Activated naive CD8-positive, alpha-beta T cell treated with anti-CD3 and anti-CD28 coated beads for 36 hours (primary cell): ENCODE measurements at places on chromosomes 6 and 20.

GRCh38 chr6:140784573-140784972, 1348.2 kb upstream of the GJE1 start:
- no peak for DNase-seq

DNA sequence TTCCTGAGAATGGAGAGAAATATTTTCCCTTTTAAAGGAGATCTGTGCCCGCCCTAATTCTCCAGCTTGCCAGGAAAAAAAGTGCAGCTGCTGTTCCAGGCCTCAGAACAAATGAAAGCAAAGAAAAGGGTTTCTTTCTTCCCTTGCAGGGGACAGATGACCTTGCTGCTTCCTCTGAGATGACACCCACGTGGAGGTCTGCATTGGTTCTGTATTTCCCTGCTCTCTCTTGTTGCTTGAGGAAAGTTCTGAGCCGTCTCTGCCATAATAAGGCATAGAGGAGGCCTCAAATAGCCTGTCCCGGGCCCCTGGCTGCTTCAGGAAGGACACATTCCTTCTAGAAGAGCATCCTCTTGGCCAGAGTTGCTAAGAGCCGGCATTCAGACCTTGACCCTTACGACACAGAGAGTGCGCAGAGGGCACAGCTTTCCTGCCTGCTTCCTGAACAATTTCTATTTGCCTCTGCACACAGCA, 501.8 kb upstream of the SULF2 start:
- no peak for DNase-seq

- DNase-seq = no peak
Observed at GRCh38 chr6:6592826-6593475, 4.4 kb downstream of the LY86 start.

- no peak for DNase-seq
Observed at GRCh38 chr6:31407699-31408098, 4.3 kb downstream of the MICA start.

- DNase-seq = peak; percentile 66
Observed at GRCh38 chr6:41278699-41279405, 7.6 kb downstream of the TREM1 start.

- DNase-seq = no peak
Observed at GRCh38 chr6:122268394-122268793, 131.1 kb upstream of the HSF2 start.

DNA sequence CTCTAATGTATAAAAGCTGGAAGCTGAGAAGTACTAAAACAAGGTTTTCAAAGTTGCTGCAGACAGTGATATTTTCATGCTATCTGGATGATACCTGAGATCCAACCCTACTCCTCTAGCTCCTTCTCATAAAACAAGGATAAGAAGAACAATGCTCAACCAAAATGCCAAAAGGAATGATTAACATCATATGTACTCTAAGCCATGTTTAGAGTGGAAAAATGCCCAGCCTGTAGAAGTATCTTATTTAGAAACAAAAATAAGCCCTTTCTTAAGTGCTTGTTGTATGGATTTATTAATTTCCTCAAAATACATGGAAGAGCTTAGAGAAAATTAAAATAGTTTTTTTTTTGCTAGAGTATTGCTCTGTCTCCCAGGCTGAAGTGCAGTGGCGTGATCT, 23.7 kb downstream of the ECHDC1 start:
- DNase-seq = no peak

DNA sequence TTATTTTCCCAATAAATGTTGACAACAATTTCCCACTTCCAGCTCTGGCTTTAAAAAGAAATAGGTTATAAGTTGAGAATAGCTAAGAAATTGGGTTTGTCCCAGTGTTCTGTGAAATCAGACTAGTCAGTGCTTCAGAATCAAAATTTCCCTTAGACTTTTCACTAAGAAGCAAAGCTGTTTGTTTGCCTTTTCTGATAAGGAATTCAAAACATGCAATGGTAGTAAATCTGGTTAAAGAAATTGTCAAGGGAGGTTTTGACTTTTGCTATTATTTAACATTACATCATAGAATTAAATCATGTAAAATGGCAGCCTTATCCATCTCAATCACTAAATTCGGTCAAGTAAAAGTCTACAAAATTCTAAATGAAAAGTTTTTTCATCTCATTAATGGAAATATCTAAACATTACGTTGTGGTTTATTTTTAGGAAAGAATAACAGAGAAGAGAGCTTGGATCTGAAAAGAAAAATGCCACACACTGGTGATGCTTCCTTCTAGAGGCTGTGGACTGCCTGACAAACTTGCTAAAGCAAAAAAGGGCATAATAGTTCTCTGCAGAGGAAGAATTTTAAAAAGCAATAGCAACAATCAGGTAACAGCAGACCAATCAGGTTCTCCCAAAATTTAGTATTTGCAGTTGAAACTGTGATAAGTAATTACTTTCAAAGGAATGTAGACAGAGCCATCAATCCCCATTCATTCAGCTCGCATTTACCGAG, 36.4 kb downstream of the PLAGL1 start:
- DNase-seq = no peak

- no peak for DNase-seq
Observed at GRCh38 chr6:72950114-72950860, 275.0 kb downstream of the KHDC1L start.

DNA sequence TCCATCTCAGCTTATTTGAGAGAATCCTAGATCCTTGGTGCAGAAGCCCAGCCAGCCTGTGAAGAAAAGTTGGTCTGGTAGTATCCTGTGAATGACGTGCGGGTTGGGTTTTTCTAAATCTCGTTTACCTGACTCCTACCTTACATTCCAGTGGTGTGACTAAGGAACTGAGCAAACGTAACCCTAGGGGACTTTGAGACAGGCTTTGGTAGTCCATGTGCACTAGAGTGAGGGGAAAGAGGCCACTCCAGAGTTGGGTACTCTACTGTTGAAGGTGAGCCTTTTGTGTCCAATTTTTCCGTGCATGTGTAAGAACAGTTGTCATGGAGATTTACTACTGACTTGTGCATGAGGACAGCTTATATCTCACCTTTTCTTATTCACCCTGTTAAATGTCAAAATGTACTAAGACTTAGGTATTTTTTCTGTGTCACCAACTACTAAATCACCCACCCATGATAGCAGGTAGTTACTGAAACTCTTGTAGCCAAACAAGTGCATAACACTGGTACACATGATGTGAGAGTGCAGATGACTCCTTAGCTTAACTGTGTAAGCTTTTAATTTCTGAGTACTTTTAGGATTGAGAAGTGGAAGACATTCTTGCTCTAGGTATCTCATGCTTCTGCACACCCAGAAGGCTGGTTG, 26.3 kb upstream of the PLCG1 start:
- no peak for DNase-seq

GRCh38 chr20:52847029-52847660, 125.0 kb upstream of the TSHZ2 start:
- DNase-seq = no peak

DNA sequence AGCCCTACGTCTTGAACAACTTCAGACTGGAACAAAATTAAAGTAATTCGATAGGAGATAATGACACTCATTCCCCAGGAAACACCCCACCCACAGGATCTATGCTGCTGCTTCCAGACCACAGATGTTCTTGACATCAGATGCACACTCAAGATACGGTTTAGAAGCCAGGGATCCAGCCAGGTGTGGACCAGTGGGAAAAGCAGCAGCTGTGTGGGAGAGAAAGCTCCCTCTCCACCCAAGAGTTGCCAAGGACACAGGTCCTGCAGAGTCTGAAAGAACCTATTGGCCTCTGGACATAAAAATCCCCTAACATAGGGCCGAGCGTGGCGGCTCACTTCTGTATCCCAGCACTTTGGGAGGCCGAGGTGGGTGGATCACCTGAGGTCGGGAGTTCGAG, 91.7 kb upstream of the NFATC2 start:
- DNase-seq = no peak

DNA sequence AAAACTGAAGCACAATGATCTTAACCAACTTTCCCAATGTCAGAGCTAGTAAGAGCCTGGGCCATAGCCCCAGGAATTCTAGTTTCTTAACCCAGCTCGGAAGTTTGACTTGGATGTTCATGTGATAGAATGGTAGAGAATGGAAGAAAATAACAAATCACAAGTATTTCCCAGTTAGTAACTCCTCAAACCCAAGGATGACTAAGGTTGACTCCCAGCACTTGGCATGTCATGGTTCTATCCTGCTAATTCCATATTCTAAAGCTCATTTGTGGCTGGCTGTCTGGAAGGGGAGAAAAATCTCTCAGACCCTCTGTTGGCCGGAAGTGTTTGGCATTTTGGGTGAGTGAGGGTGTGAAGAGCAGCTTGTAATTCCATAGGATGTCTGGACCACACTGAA, 248.7 kb downstream of the RFPL4B start:
- no peak for DNase-seq

GRCh38 chr20:34124469-34125249, 12.6 kb upstream of the EIF2S2 start:
- DNase-seq = no peak

- DNase-seq = no peak
Observed at GRCh38 chr6:37784585-37784967, 35.0 kb upstream of the ZFAND3 start.

DNA sequence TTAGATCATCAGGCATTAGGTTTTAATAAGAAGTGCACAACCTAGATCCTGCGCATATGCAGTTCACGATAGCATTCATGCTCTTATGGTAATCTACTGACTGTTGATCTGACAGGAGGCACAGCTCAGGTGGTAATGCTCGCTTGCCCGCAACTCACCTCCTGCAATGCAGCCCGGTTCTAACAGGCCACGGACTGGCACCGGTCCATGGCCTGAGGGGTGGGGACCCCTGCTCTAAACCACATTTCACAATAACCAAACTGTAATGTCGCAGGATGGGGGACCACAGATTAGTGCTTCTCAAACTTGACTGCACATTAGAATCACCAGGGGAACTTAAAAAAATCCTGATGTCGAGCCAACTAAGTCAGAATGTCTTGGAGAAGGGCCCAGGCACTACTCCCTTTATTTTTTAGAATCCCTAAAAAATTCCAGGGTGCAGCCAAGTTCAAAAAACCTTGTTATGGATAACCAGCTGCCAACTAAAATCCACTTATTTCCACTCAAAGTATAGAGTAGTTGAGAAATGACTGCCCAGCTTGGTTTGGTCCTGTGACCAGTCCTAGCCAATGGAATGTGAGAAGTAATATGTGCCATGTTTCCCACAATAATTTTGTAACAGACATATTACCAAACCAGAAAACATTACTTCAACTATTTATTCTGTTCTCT, 3.1 kb downstream of the SHPRH start:
- DNase-seq = no peak

DNA sequence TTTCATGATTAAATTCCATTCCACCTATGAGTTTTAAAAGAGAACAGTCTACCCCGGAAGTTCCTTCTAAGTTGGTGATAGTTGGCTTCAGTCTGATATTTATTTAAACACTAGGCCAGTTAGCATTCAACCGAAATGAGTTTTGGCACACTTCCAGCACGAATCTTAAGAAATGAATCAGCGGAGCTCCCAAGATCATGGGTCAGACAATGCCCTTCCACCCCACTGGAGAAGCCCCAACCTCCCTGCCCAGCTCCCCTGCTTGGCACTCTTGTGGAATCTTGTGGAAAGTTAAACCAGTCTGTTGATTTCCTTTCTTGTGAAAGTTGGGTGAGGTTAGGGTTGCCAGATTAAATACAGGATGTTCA, 64.3 kb downstream of the MKKS start:
- no peak for DNase-seq

DNA sequence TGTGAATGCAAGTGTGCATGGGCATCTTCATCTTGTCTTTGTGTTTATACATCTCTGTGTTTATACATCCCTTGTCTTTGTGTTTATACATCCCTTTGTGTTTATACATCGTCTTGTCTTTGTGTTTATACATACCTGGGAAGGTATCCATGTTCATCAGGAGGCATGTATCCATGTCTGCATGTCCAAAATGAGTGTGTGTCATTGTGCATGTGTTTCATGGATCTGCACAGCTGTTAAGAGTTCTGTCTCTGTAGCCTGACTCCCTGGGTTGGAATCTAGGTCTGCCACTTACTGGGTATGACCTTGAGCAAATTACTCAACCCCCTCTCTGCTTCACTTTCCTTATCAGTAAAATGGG, 50.1 kb upstream of the SIRPA start:
- DNase-seq = no peak

GRCh38 chr20:33709905-33710541, 10.1 kb downstream of the PXMP4 start:
- no peak for DNase-seq
